ENCODE measurements at places on chromosomes 12 and 14.

- DNase-seq, result peak; percentile 59
- peak overlapping the region; percentile 100 for H3K27ac ChIP-seq
- peaks cover 99% of the 10 kb centered on the region for H3K4me1 ChIP-seq
- peak overlapping the region; percentile 85 for H3K4me3 ChIP-seq
- peaks cover 14% of the 10 kb centered on the region for H3K27me3 ChIP-seq
These were observed 7.6 kb downstream of the EVL start for GRCh38 chr14:100072783-100073346.

DNA sequence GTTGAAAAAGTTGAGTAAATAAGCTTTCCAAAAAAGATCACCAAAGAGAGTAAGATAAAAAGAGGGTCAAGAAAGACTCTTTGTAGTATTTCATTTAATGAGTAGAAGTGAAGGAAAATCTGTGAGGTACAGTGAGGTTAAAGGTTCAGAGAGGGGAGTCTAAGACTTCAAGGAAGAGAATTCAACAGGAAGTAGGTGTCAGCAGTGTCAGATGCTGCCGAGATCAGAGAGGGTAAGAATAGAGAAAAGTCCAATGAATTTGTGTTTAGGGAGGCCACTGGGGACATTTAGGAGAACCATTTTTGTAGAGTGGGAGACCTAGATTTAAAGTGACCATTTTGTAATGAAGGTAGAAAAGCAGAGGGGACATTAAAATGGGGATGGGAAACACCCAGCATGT lies 71.6 kb upstream of the KRAS start:
- no peaks in the 10 kb centered on the region for H3K27me3 ChIP-seq
- H3K4me3 ChIP-seq, result peak overlapping the region; percentile 85
- no peaks in the 10 kb centered on the region for H3K36me3 ChIP-seq
- H3K27ac ChIP-seq, result peak overlapping the region; percentile 91

GRCh38 chr14:61585598-61586543 lies 109.4 kb upstream of the HIF1A start:
- H3K4me1 ChIP-seq, result peaks cover 10% of the 10 kb centered on the region
- no peak for DNase-seq
- H3K27me3 ChIP-seq, result no peaks in the 10 kb centered on the region
- H3K4me3 ChIP-seq, result no peak overlapping the region
- no peaks in the 10 kb centered on the region for H3K36me3 ChIP-seq

- peaks cover 3% of the 10 kb centered on the region for H3K36me3 ChIP-seq
- H3K4me3 ChIP-seq, result no peak overlapping the region
- no peaks in the 10 kb centered on the region for H3K4me1 ChIP-seq
- DNase-seq, result no peak
- no peaks in the 10 kb centered on the region for H3K27me3 ChIP-seq
These were observed 1098.6 kb downstream of the FSCB start for GRCh38 chr14:43408472-43408871.

GRCh38 chr12:27802936-27803335 lies 22.9 kb upstream of the MANSC4 start:
- H3K36me3 ChIP-seq, result peaks cover 4% of the 10 kb centered on the region
- H3K27me3 ChIP-seq, result no peaks in the 10 kb centered on the region
- H3K27ac ChIP-seq, result no peak overlapping the region
- H3K4me1 ChIP-seq, result peaks cover 21% of the 10 kb centered on the region

DNA sequence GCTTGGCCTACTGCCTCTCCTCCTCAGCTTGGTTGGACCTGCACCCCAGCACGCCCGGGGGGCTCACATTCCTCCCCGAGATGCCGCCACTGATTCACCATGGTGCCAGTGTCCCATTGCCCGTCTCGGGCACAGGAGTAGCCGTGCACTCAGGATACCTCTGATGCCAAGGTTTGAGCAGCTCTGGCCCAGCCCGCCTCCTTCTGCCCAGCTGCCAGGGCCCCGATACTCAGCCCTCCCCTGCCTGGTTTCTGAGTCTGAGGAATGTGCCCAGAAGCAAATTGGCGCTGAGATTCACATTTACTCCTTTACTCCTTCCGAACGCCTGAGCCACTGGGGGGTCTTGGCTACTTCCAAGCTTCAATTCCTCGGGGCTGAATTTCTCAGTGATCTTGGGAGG lies 63.5 kb downstream of the NINJ2 start:
- H3K4me1 ChIP-seq, result no peaks in the 10 kb centered on the region
- H3K27ac ChIP-seq, result no peak overlapping the region
- H3K27me3 ChIP-seq, result peaks cover 3% of the 10 kb centered on the region
- H3K36me3 ChIP-seq, result no peaks in the 10 kb centered on the region
- no peak overlapping the region for H3K4me3 ChIP-seq
- DNase-seq, result no peak

- no peaks in the 10 kb centered on the region for H3K36me3 ChIP-seq
- DNase-seq, result no peak
- H3K4me1 ChIP-seq, result no peaks in the 10 kb centered on the region
- H3K4me3 ChIP-seq, result no peak overlapping the region
- H3K27ac ChIP-seq, result no peak overlapping the region
- H3K27me3 ChIP-seq, result peaks cover 6% of the 10 kb centered on the region
These were observed 52.0 kb upstream of the NTF3 start for GRCh38 chr12:5379749-5380496.

- no peaks in the 10 kb centered on the region for H3K36me3 ChIP-seq
- H3K4me1 ChIP-seq, result no peaks in the 10 kb centered on the region
- no peak for DNase-seq
- peaks cover 3% of the 10 kb centered on the region for H3K27me3 ChIP-seq
These were observed 5.1 kb downstream of the DPPA3 start for GRCh38 chr12:7716381-7716780.

DNA sequence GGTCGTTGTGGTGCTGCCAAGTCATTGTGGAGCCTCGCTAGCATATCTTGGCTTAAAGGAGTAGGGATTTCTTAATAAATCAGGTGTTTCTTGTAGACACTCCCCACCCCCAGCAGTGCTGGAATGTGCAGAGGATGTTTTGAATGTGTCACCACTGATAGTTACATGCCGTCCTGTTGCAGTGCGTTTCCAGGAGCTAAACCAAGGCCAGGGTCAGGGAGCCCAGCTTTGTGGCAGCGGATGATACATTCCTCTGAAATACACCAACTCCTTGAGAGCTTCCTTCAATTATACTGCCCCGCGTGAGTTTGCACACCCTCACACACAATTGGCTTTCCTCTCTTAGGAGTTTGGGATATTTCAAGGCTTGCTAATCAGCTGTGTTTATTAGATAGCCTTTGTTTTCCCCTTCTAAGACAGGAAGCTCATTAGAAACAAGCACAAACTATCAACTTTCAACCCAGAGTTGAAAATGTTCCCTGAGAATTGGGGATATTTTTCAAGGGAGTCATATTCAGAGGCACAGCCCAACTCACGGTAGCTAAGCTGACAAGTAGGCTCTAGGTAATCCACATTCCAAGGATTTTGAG lies 154.9 kb downstream of the C12orf75 start:
- H3K27me3 ChIP-seq, result no peaks in the 10 kb centered on the region
- no peak overlapping the region for H3K27ac ChIP-seq
- no peaks in the 10 kb centered on the region for H3K36me3 ChIP-seq

GRCh38 chr12:121628037-121628436 lies 1.7 kb downstream of the ORAI1 start:
- no peaks in the 10 kb centered on the region for H3K36me3 ChIP-seq
- no peak for DNase-seq
- peaks cover 74% of the 10 kb centered on the region for H3K4me1 ChIP-seq

DNA sequence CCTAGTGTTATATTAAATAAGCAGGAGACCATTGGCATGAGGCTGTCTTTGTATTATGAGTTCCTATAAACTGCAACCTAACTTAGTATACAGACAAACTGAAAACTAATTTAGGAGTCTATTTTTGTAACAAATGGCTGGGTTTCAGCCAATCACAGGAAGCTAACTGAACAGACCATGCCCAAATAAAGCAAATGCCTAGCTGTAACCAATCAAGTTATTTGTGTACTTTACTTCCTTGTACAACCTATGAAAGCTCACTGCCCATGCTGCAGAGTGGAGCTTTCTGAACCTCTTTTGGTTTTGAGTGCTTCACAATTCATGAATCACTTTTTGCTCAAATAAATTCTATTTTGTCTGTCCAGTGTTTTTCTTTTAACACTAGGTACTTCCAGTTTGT lies 41.6 kb downstream of the GUCY2C start:
- H3K27me3 ChIP-seq, result peaks cover 3% of the 10 kb centered on the region
- no peak overlapping the region for H3K27ac ChIP-seq
- H3K4me3 ChIP-seq, result no peak overlapping the region
- DNase-seq, result no peak
- no peaks in the 10 kb centered on the region for H3K36me3 ChIP-seq
- no peaks in the 10 kb centered on the region for H3K4me1 ChIP-seq

GRCh38 chr14:103627073-103628025 lies 1.7 kb upstream of the KLC1 start:
- DNase-seq, result no peak
- peak overlapping the region; percentile 87 for H3K27ac ChIP-seq
- peaks cover 1% of the 10 kb centered on the region for H3K27me3 ChIP-seq

DNA sequence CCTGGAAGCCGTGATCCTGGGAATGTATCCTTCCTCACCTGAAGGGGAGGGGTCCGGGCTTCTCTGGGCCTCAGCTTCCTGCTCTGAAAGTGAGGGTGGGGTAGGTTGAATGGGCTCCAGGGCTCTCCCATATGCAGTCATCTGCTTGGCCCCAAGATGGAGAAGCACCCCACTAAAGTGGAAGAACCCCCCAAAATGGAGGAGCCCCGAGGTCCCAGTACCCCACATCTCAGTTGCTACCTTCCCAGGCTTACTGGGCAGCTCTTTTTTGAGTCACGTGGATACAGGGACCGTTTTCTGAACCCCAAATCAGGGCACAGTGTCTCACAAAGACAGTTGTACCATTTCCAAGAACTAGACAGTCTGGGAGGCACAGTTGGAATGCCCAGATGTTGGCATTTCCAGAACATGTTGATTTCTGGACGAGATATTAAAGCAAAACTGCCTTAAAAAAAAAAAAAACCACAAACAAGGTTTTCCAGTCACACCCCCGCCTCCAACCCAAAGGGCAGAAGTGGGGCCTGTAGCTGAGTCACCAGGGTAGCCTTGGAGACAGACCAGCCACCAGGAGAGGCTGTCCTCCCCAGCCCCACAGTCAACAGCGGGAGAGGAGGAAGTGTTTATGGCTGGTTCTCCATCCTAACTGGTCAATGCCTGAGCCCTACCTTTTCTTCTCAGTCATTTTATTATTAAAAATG lies 12.1 kb downstream of the VASH1 start:
- H3K27ac ChIP-seq, result no peak overlapping the region
- peaks cover 4% of the 10 kb centered on the region for H3K27me3 ChIP-seq
- DNase-seq, result peak; percentile 14
- no peaks in the 10 kb centered on the region for H3K36me3 ChIP-seq
- H3K4me3 ChIP-seq, result no peak overlapping the region

- H3K4me3 ChIP-seq, result no peak overlapping the region
- H3K36me3 ChIP-seq, result peaks cover 53% of the 10 kb centered on the region
- peaks cover 7% of the 10 kb centered on the region for H3K27me3 ChIP-seq
- H3K27ac ChIP-seq, result no peak overlapping the region
- peaks cover 6% of the 10 kb centered on the region for H3K4me1 ChIP-seq
- DNase-seq, result no peak
These were observed 94.6 kb downstream of the NCOR2 start for GRCh38 chr12:124472690-124473279.

- H3K27me3 ChIP-seq, result peaks cover 15% of the 10 kb centered on the region
- no peaks in the 10 kb centered on the region for H3K36me3 ChIP-seq
- no peak for DNase-seq
- no peak overlapping the region for H3K27ac ChIP-seq
- no peak overlapping the region for H3K4me3 ChIP-seq
These were observed 31.5 kb downstream of the CLEC1A start for GRCh38 chr12:10067264-10067663.

DNA sequence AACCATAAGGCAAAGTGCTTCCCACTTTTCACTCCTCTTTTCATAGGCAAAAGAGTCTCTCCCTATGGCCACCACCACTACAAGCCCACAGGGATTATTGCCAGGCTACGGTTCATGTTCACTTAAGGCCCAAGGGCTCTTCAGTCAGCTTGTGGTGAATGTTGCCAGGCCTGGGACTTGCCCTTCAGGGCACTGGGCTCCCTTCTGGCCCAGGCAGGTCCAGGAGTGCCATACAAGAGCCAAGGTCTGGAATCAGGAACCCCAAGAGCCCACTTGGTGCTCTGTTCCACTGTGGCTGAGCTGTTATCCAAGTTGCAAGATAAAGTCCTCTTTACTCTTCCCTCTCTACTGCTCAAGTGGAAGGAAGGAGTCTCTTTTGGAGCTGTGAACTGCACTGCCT lies 307.6 kb downstream of the FUT8 start:
- H3K27me3 ChIP-seq, result peaks cover 3% of the 10 kb centered on the region
- H3K4me1 ChIP-seq, result peaks cover 13% of the 10 kb centered on the region
- H3K36me3 ChIP-seq, result peaks cover 27% of the 10 kb centered on the region
- H3K27ac ChIP-seq, result no peak overlapping the region

DNA sequence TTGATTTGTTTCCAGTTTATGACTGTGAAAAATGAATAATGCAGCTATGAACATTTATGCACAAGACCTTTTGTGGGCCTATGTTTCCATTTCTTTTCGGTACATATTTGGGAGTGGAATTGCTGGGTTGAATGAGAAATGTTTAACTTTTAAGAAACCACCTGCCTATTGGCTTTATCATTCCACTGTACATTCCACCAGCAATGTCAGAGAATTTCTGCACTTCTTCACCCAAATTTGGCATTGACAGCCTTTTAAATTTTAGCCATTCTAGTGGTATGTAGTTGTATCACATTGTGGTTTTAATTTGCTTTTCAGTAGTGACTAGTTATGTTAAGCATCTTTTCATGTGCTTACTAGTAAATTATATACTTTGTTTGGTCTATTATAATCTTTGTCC lies 317.0 kb upstream of the TMTC1 start:
- no peak overlapping the region for H3K4me3 ChIP-seq
- H3K27ac ChIP-seq, result no peak overlapping the region
- H3K27me3 ChIP-seq, result peaks cover 2% of the 10 kb centered on the region
- no peak for DNase-seq
- no peaks in the 10 kb centered on the region for H3K4me1 ChIP-seq

GRCh38 chr12:90091809-90092208 lies 383.2 kb upstream of the ATP2B1 start:
- H3K4me3 ChIP-seq, result no peak overlapping the region
- H3K27me3 ChIP-seq, result no peaks in the 10 kb centered on the region
- no peaks in the 10 kb centered on the region for H3K36me3 ChIP-seq

DNA sequence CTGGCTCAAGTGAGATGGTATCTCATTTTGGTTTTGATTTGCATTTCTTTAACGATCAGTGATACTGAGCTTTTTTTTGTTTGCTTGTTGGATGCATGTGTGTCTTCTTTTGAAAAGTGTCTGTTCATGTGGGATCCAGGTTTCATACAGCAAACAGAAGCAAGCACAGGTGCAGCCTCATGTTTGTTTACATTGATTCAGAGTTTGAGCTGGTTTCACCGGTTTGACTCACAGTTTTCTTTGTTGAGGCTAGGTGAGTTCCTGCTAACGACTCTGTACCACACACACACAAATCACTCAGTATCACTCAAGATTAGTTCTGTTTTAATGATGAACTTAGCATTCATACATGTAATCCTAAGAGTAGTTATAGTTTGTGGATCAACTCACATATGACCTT lies 3.7 kb downstream of the OR10G2 start:
- no peak for DNase-seq
- H3K27me3 ChIP-seq, result no peaks in the 10 kb centered on the region
- H3K27ac ChIP-seq, result no peak overlapping the region
- H3K4me1 ChIP-seq, result no peaks in the 10 kb centered on the region
- H3K36me3 ChIP-seq, result no peaks in the 10 kb centered on the region
- H3K4me3 ChIP-seq, result no peak overlapping the region

- H3K4me3 ChIP-seq, result no peak overlapping the region
- DNase-seq, result no peak
- peaks cover 1% of the 10 kb centered on the region for H3K4me1 ChIP-seq
- H3K27ac ChIP-seq, result no peak overlapping the region
- peaks cover 2% of the 10 kb centered on the region for H3K27me3 ChIP-seq
- H3K36me3 ChIP-seq, result no peaks in the 10 kb centered on the region
These were observed 133.0 kb downstream of the KIF26A start for GRCh38 chr14:104271391-104271790.

All from immature natural killer cell (primary cell).